LoVo (cell line): ENCODE measurements at places on chromosomes 12 and 14.
A peak's percentile ranks its signal among the peaks of the same experiment; 100 is the strongest.

DNA sequence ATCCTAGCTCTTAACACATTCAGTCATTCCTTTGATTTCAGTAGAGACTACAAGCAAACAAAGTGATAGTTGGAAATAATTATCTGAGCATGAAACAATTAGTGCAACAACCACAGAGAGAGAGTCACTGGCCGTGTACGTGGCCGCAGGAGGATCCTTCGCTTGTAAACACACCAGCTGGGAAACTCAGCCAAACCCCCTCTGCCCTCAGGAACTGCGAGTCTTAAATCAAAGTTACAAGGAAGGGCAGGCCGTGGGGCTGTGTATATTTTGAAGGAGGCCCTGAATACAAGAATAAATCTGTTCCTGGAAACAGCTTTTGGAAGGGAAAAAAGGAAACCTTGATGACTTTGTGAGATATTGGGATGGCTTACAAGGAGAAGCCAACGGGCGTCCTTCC is 164.5 kb downstream of the ANO2 start:
- DNase-seq = no peak

GRCh38 chr14:101823511-101824120 is 62.1 kb downstream of the PPP2R5C start:
- no peak for DNase-seq

DNA sequence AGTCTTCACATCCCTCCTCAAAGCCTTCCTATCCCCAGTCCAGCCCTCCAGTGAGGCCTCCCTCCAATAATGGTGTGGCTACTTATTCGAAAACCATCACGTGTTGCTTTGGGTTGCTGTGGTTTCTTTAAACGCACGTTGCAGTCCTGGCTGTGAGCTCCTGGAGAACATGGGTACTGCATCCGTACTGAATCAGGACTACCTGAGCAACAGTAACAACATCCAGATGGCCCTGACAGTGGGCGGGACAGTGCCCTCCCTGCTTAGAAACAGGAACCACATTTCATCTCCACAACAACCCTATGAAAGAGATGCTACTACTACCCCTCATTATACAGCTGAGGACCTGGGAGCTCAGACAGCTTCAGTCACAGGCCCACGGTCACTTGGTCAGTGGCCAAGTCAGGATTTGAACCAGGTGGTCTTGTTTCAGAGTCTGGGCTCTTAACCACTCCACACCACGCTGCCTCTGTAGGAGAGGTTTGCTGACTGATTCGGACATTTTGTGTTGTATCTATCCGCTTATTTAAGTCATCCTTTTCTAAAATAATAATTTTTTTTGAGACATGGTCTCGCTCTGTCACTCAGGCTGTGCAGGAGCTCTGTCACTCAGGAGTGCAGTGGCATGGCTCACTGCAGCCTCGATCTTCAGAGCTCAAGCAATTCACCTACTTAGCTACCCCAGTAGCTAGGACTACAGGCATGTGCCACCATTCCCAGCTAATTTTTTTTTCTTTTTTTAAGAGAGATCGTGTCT is 104.8 kb downstream of the DPF3 start:
- DNase-seq = no peak

DNA sequence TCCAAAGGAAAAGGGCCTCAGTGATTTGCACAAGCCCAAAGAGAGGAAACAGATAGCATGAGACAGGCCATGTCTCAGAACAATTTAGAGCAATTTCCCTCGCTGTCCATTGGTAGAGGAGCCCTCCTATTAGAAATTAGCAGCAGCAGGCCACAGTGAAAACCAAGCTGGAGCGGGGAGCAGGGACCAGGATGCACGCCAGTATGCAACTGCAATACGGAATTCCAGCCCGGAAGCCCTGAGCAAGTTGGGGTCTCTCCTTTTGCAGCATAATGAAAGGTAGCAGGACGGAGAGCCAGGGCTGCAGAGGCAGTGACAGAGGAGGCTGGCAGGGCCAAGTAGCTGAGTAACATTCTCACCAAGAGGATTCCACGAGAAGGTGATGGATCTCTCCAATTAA is 84.9 kb upstream of the CLMN start:
- no peak for DNase-seq

- no peak for DNase-seq
Measured at GRCh38 chr12:116662612-116663144, 75.2 kb downstream of the SPRING1 start.

DNA sequence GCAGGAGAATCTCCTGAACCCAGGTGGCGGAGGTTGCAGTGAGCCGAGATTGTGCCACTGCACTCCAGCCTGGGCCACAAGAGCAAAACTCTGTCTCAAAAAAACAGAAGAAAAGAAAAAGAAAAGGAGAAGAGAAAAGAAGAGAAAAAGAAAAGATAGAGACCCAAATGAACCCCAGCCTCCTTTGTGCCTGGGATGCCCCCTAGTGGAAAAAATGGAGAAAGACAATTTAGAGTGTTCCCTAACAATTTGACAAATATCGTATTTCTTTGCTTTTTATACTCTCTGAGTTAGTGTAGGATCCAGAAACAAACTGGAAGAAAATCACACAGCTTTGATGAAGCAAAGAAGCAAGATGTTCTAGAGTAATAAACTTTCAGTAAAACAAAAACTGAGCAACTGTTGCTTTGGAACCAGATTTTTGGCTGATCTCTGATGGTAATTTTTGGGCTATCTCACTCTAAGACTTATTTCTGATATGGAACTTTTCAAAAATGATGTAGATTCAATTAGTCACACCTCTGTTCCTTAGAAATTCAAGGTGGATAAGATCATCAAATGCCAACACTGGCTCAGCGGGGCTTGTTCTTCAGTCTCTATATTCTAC is 18.6 kb upstream of the PRKAB1 start:
- DNase-seq = peak; percentile 48

GRCh38 chr14:21039585-21040369 is 2.4 kb upstream of the RNASE7 start:
- peak; percentile 43 for DNase-seq

DNA sequence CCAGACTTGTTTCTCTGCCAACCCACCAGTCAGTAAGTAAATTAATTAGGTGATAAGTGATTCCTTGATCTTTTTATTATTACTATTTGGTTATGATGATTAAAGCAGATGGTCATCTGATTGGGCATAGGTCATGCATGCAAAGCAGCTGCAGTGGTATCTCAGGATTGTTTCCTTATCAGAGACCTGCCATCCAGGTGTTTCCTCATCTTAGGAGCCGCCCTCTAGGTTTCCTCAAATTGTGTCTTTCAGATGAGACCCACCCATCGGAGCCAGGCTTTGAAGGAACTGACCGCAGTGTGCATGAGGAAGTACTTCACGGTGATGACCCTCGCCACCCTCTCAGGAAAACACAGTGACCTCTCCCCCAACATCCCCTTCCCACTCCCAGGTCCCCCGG is 63.3 kb downstream of the ZFP36L1 start:
- DNase-seq = peak; percentile 11

GRCh38 chr14:78933166-78933565 is 763.0 kb downstream of the NRXN3 start:
- DNase-seq = no peak

GRCh38 chr12:131882804-131883520 is 11.5 kb upstream of the ULK1 start:
- no peak for DNase-seq

- no peak for DNase-seq
Measured at GRCh38 chr14:98138666-98139065, 1133.3 kb downstream of the BCL11B start.

- no peak for DNase-seq
Measured at GRCh38 chr12:109670731-109671130, 42.9 kb upstream of the FAM222A start.

DNA sequence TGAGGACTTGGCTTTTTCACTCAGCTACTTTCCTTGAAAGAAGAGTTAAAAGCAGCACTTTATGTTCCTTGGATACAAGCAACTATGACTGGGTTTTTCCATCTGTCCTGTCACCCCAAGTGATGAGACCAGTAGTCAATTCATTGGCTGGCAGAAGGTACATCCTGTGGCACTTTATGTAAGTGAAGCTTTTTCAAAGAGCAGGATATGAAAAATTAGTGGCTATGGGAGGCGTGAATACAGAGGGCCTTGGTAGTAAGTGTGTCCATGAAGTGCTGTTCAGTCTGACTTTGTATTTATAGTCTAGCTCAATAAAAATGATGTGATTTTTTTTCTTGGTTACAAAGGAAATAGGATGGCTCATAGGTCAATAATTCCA is 68.8 kb downstream of the DRAM1 start:
- no peak for DNase-seq

- DNase-seq = no peak
Measured at GRCh38 chr14:90017371-90017770, 44.4 kb upstream of the KCNK13 start.

GRCh38 chr12:50101663-50102062 is 2.1 kb upstream of the GPD1 start:
- peak; percentile 30 for DNase-seq

- DNase-seq = no peak
Measured at GRCh38 chr12:104742551-104743201, 215.4 kb downstream of the SLC41A2 start.

GRCh38 chr12:113067987-113068935 is 11.7 kb downstream of the DTX1 start:
- DNase-seq = no peak

GRCh38 chr12:95384785-95385184 is 89.2 kb upstream of the METAP2 start:
- DNase-seq = no peak

GRCh38 chr12:94147991-94148738 is at the start of gene PLXNC1:
TSS of gene PLXNC1 (plus strand) at chr12:94148577. CDS start at chr12:94148972, 395 bp downstream.
- DNase-seq = peak; percentile 41

DNA sequence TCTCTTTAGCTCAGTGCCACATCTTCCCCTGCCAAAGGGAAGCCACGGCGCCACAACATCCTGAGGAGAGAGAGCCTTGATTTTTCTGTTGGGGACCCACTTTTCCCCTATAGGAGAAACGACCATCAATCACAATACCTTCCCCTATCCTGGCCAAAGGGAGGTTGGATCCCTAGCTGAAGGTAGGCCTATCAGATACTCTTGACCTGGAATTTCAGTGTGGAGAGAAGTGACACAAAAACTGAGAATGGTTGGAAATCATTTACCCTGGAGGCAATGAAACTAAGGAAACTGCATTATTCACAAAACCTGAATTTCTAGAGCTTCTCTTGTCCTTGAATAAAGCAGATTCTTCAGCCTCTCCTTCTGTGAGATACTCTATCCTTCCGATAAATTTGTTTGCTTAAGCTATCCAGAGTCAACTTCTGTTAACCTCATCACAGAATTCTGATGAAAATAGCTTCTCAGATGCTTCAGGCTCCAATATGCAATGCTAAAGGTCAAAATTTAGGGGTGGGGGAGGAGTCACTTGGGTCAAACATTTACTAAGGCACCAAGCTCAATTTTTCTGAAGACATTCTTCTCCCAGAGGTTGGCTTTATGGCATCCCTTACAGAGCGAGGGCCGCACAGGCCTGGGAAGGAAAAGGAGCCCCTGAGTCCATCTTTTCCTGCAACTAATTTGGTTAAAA is 27.0 kb upstream of the DUSP6 start:
- no peak for DNase-seq

DNA sequence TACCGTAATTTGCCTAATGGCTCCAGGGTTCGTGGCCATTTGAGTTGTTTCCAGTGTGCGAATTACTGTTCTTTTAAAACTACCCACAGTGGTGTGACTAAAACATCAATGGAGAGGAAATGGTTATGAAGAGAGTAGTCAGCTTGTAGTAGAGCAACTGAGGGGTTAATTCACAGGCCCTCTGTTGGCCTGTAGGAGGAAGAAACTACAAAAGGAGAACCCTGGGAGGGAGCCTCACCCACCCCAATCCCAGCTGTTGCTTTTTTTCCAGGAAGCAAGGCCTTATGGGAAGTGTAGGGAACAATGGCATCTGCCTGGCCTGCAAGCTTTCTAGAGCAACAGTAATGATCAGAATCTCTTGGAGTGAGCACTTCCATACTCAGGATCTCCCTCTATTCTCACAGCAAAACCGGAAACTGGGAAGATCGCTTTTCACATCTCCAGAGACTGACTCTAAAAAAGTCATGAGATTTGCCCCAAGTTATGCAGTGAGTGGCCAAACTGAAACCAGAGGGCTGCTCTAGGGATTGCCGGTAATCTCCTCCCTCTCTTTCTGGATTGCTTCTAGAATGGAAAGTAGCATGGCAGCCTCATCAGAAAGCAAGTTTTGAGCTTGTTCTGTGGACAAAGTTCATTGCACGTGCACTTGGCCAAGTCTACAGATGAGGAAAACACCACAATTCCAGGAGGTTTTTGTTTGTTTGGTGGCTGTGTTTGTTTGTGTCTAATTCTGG is 125.3 kb upstream of the PWP1 start:
- DNase-seq = no peak

DNA sequence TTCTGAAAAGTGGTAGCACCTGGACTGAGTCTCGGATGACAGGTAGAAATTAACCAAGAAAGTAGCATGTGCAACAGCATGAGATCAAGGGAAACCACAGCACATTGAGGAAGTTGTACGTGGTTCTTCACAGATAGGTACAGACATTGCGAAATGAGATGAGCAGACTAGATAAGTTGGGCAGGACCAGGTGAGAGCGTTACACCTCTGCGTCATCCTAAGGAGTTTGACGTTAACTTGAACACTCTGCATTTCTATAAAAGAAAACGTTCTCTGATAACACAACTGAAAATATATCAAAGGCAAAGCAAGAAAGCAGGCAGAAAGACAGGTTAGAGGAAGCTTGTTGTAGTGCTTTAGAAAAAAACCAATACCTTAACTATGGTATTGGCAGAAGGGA is 98.5 kb upstream of the RASSF8 start:
- no peak for DNase-seq

DNA sequence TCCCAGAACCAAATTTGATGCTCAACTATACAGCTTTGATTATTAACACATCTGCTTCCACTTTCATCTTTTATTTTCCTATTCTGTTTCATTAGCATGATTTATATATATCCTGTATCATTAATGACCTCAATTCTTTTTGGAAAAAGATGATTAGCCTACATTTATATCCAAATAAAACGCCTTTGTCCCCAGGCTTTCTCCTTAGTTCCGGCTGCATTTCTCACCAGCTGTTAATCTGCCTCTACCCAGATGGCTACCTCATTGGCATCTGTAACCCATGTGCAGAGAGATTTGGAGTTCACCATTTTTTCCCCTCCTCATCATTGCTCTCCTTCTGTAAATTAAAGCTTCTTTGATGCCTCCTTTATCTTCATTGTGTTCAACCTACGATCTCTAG is 336.8 kb upstream of the RGS6 start:
- DNase-seq = no peak

- DNase-seq = no peak
Measured at GRCh38 chr12:132710043-132710404, 618 bp upstream of the PGAM5 start.

- DNase-seq = no peak
Measured at GRCh38 chr12:121065345-121065744, 26.3 kb upstream of the OASL start.

- peak; percentile 76 for DNase-seq
Measured at GRCh38 chr12:45235087-45236025, 19.5 kb downstream of the ANO6 start.

- DNase-seq = no peak
Measured at GRCh38 chr14:30614155-30614554, 8.0 kb upstream of the SCFD1 start.
